ENCODE measurements at places on chromosomes 7 and 10.

DNA sequence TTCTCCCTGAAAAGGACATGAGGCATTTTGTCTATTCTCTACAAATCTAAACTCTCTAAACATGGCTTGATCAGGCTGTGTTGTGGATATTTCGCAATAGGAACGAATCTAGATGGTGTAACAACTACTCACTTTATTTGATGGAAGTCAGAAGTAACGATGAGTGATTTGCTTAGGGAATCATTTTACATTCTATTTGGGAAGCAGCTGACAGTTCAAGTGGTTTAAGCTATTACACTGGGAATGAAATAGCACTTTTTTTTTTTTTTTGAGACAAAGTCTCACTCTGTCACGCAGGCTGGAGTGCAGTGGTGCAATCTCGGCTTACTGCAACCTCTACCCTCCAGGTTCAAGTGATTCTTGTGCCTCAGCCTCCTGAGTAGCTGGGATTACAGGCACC is 44.1 kb downstream of the NPY start:
- DNase-seq: no peak

DNA sequence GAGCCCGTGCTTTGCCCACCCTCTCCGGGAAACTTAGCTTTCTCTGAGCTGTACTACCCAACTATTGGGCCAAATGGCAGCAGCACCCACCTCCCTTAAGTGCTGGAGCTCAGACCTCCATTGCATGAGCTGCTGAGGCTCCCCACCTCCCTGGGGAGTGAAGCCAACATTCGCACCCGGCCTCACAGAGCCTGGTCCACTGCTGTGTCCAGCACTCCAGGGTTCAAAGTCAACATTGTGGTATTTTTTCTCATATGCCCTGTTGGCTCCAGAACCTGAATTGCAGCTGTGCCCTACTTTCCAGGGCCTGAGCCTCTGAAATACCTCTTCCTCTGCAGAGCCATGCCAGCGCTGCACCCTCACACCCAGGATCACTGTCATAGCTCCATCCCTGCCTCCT is 29.7 kb downstream of the ITGA8 start:
- no peak for DNase-seq

DNA sequence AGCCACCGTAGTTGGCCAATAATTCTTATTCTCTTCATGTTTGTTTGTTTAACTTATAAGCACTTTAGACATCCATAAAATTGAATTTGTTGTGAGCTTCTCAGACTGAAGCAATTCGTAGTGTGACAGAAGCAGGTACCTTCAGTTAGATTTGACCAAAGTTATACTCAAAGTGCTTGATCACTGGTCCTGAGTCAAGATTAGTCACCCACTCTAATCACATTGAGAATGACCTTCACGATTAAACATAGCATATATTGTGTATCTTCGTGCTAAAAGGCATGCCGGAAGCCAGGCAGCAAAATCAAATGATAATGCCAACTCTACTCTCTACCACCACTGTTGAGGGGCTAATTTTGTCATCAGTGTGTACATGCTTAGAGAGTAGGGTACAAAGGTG is 763.7 kb upstream of the MBL2 start:
- DNase-seq: no peak

DNA sequence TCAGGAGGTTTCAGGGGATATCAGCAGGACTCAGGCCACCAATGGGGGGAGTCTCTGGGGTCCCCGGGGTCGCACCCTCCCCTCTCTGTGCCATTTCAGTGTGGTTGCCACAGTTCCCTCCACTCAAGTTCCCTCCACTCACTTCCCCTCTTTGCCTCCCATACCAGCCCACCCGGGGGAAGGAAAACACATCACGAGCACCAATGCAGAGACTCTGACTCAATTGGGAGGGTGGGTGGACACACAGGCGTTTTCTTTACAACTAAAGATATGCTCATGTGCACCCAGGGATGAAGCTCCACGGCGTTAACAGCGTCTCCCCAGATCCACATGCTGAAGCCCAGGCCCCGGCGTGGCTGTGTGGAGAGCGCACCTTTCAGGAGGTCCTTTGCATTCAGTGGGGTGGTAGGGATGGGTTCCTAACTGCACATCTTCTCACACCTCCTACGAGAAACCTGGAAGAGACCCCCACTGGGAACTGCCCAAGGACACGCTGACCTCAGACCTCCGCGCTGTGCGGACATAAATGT is 254.1 kb downstream of the ZMYND11 start:
- no peak for DNase-seq

DNA sequence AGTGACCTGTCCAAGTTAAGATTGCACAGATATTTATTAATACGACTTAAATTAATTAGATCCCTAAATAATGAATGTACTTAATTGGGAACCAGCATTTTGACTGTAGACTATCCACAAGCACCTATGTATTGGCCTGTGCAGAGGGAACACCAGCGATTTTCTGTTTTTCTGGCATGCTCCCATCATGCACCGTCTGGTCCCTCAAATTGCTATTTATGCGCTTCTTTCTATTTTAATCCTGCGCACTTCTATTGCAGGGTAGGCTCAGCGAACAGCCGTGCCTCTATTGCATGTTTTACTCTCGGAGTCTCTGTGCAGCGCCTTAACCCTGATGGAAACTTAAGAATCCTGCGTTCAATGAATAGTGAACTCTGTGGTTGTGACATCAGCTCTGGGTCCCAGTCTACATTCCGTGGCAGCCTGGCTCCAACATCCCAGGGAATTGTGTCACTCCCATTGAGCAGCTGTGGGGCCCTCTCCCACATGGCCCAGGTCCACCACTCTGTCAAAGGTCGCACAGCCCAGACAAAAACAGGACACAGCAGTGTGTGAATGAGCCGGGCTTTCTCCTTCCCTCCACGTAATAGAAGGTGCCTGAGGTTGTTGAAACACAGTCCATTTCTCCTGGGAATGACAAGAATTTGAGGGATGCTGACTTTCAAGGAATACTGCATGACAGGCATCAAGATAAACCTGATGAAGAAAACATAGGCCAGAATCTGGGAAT is 239.7 kb upstream of the KLF6 start:
- no peak for DNase-seq

- peak; percentile 7 for DNase-seq
These were observed 53.5 kb upstream of the SVIL start for GRCh38 chr10:29688230-29688661.

DNA sequence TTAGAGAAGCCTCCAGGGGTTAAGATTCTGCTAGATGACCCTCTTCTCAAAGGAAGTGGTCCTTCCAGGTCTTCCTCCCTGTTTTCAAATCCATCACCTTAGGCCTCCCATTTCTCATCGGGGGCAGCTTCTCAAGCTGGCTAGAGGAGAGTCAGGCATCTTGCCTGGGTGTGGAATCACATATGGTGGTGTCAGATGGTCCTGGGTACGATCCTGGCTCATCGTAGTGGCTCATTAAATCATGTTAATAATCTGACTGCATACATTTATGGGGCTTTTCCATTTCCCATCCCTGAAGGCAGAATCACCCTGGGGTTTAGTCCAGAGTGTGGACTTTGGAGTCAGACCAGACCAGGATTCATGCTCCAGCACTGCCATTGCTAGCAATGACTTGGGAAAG is 132.6 kb downstream of the RPS24 start:
- no peak for DNase-seq

DNA sequence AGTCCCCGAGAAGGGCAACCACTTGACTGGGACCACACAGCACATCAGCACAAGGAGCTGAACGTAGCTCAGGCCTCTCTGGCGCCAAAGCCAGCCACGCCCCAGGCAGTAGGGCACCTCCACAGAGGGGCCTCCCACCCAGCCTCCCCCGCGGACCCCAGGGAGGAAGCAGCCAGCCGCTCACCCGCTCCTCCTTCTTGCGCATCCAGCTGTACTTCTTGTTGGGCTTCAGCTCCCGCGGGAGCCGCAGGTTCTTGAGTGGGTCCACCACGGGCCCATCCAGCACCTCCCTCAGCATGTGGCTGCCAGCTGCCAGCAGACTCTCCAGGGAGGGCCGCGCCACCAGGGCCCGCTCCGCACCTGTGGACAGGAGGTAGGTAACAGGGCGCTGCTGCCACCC is 61.2 kb downstream of the TNRC18 start:
- no peak for DNase-seq

- no peak for DNase-seq
These were observed 328.8 kb upstream of the MAGI2 start for GRCh38 chr7:79782256-79782655.

- peak; percentile 85 for DNase-seq
These were observed 3.1 kb downstream of the FLNC start for GRCh38 chr7:128833148-128833945.

- DNase-seq: no peak
These were observed 4.8 kb downstream of the KLF6 start for GRCh38 chr10:3780021-3780770.

All from skeletal muscle cell (primary cell).